IPS DF 6.9 (cell line): ENCODE measurements at places on chromosomes 5 and 9.

GRCh38 chr5:118126159-118126558, 862.2 kb downstream of the DTWD2 start:
- DNase-seq: no peak

GRCh38 chr9:91379426-91379825, 17.7 kb upstream of the AUH start:
- DNase-seq: no peak

- no peak for DNase-seq
Observed at GRCh38 chr5:147920420-147921030, 14.2 kb upstream of the C5orf46 start.

- DNase-seq: no peak
Observed at GRCh38 chr9:110762783-110763182, 94.2 kb downstream of the MUSK start.

DNA sequence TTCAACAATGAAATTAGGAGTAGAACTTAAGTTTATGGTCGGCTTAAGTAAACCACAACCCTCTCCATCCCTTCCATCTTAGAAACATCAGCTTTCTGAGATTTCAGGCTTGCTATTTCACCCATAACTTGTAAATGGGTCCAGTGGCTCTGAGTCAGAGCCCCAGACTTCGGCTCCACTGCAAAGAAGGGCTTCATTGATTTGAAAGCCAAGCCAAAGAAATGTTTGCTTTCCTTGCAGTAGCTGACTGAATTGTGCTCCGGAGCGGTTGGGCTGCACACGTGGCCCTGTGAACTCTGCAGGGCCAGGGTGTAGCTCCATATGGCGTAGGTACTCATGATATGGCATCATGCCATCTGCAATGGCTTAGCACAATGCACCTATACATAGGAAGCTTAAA, 57.0 kb downstream of the NREP start:
- no peak for DNase-seq

GRCh38 chr5:112024769-112025168, 267.8 kb upstream of the NREP start:
- no peak for DNase-seq

DNA sequence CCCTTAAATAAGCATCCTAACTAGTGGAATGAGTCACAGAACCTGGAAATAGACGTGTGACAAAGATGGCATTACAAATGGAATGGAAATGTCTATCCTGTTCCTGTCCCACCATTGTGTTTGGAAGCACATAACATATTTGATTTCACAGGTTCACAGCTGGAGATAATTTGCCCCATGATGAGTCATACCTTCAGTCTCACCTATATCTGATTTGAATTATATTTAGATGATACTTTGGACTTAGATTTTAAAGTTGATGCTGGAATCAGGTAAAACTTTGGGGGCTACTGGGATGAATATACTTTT, 92.5 kb downstream of the CEMIP2 start:
- no peak for DNase-seq

GRCh38 chr9:116308076-116308475, 154.5 kb downstream of the PAPPA start:
- DNase-seq: no peak

GRCh38 chr9:130987054-130987453, 21.9 kb upstream of the LAMC3 start:
- DNase-seq: no peak

DNA sequence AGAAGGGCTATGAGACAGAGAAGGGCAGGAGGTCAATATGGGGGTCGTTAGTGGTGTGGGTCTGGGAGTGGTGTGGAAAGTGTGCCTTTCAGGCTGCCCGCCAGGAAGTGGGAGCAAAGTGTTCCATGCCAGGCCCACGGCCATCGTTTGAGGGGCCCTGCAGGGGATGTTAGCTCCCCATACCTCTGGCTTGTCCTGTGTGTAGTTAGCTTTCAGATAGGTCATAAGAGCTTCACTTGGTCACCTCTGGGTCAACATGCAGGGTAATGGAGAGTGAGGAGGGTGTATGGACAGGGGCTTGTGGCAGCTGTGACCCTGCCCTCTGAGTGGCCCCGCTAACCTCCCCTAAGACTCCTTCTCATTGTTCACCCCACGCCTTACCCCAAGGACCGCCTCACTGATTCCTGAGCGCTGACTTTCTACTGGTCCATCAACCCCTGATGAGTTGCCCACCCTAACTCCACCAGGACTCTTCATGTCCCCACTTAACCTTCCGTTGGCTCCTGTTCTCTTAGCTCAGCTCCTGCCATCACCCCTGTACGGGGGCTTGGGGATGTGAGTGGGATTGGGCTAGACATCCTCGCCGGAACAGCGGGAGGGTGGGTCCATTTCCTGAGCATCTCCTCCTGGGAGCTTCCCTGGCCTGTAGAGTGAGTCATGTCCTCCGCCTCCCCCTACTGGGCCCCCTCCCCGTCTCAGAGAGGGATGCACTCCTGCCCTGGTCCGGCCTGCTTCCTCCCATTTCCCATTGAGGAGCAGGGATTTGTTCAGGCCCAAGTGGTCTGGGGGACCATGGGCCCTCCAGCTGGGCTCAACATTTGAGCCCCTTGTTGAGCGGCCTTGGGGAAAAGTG, 125.7 kb downstream of the FGF18 start:
- DNase-seq: no peak

DNA sequence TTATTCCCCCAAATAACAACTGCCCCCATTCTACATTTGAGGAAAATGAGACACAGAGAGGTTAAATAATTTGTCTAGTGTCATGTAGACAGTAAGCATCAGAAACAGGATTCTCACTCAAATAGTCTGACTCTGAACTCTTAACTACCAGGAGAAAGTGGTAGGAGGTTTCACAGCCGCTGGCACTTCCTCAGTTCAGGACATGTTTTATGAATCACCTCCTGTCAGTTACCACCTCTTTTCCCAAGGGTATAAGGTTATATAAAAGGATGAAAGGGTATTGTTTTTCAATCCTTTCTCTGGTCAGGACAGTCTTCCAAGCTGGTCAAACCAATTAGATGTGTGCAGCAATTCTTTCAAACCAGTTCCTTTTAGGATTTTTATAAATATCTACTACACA, 52.1 kb downstream of the TSSK1B start:
- DNase-seq: no peak

- DNase-seq: no peak
Observed at GRCh38 chr5:138754699-138755057, 1.5 kb downstream of the CTNNA1 start.

- DNase-seq: no peak
Observed at GRCh38 chr5:96809921-96810320, 2.2 kb upstream of the ERAP1 start.
